ENCODE measurements at places on chromosomes 5 and 9.

GRCh38 chr9:93346231-93347112 lies 105.0 kb upstream of the FAM120A start:
- no peak for DNase-seq

DNA sequence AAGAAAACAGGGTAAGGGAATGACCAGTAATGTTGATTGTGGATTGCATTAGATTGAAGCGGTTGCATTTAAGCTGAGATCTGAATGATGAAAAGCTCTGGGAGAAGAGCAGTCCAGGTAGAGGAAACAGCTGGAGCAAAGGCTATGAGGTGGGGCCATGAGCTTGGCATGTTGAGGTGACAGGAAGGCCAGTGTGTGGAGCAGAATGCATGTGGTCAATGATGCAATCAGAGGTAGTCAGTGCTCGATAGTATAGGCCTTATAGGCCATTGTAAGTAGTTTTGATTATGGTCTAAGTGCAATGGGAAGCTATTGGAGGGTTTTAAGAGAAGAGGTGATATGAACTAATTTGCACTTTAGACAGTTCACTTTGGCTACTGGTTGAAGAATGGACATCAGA lies 270.4 kb downstream of the ARHGAP26 start:
- no peak for DNase-seq

- DNase-seq, result no peak
These were observed 244.8 kb downstream of the GLIS3 start for GRCh38 chr9:4055032-4055431.

DNA sequence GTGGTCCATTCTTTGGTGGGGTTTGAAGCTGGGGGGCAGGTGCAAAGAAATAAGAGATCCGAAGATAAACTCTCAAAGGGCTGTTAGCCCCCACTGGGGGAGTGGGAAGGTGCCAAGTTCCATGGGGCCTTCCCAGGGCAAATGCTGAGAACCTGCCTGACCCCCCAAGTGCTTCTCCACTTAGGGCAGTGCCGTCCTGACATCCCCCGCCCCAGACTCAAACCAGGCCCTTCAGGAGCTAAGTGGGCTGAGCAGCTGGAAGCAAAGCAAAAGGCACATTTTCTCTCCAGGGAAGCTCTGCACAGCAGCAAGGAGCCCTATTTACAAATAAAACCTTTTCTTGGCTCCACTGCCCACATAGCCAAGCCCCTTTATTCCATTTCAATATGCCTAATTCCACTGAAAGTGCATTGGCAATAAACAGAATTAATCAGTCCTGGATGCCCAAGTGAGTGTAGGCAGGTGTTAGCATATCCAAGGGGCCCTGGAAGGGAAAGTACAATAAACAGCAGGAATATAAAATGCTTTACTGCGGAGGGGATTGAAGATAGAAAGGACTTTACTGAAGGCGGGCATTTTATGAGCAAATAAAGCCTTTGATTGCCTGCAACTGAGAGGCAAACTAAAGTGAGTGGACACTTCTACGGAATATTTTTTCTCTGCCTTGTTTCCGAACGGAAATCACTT lies 44.6 kb downstream of the WHRN start:
- DNase-seq, result no peak

DNA sequence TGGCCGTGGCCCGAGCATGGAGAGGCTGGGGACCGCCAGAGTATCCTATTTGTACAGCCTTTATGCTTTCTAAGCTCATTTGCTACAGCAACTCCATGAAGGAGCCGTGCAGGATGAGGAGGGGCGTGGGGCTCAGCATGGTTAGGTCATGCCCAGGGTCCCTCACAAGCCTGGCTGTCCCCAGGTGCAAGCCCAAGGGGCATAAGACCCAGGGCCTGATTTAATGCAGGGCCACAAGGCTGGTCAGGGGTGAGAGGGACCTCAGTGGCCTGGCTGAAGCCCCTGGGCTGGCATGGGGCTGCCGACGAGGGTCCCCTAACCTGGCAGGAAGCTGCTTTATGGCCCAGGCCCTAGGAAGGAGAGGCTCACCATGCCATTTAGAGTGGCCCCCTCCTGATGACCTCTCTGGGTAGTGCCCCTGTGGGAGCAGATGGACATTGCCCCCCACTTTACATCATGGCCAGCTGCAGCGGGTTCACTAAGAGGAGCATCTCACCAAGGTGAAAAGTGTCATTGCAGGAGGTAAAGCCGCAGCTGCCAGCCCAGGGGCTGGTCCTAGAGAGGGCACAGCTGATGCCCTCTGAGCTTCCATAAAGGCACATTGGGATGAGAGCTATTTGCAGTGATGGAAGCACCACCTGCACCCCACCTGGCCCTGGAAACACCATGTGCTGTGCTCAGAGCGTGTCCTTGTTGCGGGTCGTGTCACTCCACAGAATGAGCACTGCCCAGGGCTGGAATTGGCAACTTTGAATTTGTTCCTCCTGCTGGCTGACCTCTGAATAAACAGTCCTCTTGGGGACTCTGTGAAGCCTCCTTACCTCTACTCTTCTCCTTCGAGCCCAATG lies 58.9 kb downstream of the ZNF618 start:
- DNase-seq, result no peak

- no peak for DNase-seq
These were observed 33.6 kb downstream of the ERMP1 start for GRCh38 chr9:5799314-5799713.

DNA sequence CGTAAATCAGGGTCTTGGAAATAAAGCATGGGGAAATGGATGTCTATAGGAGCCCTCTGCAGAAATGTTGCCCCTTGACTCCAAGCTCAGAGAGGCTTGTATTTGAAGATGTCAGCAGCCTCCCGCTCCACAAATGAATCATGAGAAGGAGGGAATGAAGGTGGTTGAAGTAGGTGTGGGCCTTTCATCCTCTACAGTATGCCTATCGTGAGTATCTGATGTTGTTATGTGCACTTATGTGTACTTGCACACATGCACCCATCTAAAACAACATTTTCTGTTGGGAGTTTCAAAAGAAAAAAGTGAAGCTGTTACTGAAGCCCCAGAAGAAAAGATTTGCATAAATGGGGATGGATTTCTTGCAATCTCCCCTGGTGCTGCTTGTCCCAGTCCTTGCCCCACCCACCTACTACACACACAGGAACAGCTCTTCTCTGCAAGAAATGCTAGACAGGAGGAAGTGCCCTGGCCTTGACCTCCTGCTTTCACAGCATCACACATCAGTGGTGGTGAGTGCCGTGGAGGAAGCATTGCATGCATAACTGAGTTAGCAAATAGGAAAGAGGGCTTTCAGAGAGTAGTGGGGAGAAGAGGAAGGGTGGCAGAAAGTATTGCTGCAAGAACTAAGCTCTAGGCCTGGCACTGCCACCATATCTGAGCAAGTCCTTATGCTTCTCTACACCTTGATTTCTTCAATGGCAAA lies 156.1 kb downstream of the SNX18 start:
- no peak for DNase-seq

DNA sequence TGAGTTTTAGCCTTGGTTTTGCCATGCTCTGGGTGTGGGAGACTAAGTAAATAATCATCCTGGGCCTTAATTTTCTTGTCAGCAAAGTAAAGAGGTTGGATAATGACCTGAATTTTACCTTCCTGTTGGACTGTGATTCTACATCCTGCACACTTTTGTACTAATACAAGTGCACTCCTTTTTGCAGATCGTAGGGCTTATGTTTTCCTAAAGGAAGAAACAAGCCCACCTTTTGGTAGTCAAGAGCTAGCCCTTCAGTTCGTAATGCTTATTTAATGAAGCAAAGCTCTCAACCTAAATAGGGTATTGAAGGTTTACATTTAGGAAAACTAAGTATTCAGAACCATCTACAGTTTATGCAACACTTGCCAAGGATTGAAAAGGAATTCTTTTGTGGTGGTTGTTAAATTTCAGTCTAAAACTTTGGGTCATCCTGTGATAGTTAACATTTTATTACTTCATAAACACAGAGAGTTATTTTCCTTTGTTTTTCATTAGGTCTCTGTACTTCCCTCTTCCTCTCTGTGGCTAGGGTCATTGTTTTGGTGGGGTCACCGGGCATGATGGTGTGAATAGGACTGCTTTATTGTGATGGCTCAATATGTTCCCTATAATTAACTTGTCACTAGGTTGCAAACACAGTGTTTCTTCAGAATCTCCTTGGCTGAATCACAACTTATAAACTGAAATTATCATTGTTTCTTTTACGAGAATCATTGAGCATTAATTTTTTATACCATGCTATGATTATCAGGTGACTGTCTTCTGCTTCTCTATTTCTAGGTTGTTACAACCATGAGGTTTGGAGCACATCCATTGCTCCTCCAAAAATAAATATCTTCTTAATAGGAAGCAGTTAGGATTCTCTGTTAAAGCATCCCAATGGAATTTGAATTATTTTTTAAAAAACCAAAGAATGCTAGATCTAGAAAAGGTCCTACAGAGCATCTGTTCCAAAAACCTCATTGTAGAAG lies 28.5 kb downstream of the SPINK5 start:
- DNase-seq, result no peak

GRCh38 chr5:80399526-80400239 lies 8.2 kb upstream of the ZFYVE16 start:
- no peak for DNase-seq

- no peak for DNase-seq
These were observed 17.4 kb downstream of the DNAJA1 start for GRCh38 chr9:33042473-33042872.

GRCh38 chr5:88886746-88887341 lies 3.9 kb upstream of the MEF2C start:
- no peak for DNase-seq

GRCh38 chr9:17623965-17624364 lies 45.1 kb downstream of the SH3GL2 start:
- DNase-seq, result no peak

GRCh38 chr5:141496038-141496437 lies 7.2 kb downstream of the PCDHGC5 start:
- DNase-seq, result no peak

DNA sequence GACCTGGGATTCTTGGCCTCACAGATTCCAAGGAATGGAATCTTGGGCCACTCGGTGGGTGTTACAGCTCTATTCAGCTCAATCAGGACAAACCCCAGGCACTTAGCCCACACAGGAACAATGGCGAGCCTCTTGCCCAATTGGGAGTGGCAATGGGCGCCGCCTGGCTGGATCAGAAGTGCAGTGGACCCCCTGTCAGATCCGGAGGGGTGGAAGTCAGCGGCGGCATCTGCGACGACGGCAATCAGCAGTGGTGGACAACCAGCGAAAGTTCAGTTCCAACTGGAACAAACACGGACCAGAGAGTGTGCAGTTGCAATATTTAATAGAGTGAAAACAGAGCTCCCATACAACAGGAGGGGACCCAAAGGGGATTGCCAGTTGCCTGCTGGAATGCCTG lies 378.3 kb downstream of the CDH9 start:
- no peak for DNase-seq

DNA sequence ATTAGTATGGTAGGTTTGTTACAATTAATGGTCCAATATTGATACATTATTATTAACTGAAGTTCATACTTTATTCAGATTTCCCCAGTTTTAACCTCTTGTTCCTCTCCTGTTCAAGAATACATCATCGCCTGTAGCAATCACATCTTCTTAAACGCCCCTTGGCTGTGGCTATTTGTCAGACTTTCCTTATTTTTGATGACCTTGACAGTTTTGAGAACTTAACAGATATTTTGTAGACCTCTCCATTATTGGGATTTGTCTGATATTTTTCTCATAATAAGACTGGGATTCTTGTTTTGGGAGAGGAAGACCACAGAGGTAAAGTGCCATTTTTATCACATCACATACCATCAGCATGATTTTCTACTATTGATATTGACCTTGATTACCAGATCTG lies 112.3 kb upstream of the MARCHF11 start:
- no peak for DNase-seq

- DNase-seq, result no peak
These were observed at the start of gene FREM1 for GRCh38 chr9:14909961-14910805. FREM1 (minus strand) TSS chr9:14910428; CDS start chr9:14868977, 41,451 bp downstream.

- DNase-seq, result no peak
These were observed 99.2 kb downstream of the IRX1 start for GRCh38 chr5:3694819-3695218.

GRCh38 chr5:165035520-165035919 lies 1530.1 kb downstream of the MAT2B start:
- no peak for DNase-seq

GRCh38 chr9:88680041-88680440 lies 145.1 kb downstream of the NXNL2 start:
- DNase-seq, result no peak

- DNase-seq, result no peak
These were observed 12.5 kb upstream of the BTNL9 start for GRCh38 chr5:181027452-181028031.

DNA sequence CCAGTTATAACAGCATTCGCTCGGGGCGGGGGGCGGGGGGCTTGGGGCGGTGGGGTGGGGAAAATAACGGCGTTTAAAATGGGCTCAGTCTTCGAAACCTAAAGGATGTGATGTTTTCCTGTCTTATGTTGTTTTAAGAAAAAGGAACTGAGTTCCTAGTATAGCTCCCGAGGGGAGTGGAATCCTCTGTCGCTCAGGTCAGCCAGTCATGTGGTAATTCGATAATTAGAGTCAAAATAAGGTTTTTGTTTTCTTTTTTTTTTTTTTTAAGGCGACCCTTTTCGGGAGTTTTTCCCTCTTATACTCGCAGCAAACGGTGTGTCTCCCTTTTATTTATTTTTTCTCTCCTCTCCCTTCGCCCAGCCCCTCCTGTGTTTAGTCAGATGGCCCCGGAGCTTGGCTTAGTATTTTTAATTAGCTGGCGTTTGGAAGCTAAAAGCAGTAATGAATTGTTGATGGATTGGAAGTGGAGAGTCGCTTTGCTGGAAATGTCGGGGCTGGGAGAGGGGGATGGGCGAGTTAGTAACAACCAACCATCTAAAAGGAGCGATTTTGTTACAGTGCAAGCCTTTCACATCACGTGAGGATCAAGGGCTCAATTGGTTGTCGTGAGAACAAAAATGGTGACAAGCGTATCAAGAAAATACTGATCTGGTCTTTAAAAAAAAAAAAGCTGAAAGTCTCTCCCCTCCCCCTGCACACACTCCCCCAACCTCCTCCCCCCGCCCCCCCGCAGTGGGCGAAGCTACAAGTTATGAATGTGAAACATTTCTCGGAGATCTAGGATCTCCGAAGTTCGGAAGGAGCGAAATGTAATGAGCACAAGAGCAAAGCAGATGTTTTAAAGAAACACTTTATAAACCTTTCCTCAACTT lies 714 bp upstream of the ZNF608 start:
- DNase-seq, result no peak

- no peak for DNase-seq
These were observed 576 bp downstream of the MAP1B start for GRCh38 chr5:72107901-72108201.

GRCh38 chr9:131837316-131837715 lies 97.4 kb upstream of the RAPGEF1 start:
- DNase-seq, result no peak

Data from cortex of kidney (tissue), 1 donor.